ENCODE measurements at places on chromosomes 6 and 20.

GRCh38 chr20:46775806-46776205, 66.4 kb downstream of the SLC2A10 start:
- no peak for DNase-seq

DNA sequence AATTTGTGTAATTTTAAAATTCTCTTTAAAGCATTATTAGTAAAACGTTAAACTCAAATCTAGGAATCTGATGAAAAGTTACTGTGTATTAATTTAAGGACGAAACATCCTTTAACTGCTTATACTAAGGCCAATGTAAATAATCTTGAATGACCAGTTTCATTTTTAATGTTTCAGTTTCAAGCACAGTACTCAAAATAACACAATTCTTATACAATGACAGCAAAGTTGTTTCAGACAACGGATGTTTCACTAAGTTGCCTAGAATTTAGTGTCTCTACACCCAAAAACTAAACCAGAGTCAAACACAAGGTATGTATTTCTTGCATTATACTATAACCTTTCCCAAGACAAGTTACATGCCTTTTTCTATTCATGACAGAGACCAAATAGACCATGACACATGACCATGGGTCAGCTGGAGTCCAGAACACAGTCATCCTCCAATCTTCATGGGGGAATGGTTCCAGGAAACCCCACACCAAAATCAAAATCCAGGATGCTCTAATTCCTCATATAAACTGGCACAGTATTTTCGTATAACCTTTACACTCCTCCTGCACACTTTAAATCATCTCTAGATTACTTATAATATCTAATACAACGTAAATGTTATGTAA, 7.7 kb downstream of the PHIP start:
- no peak for DNase-seq

GRCh38 chr6:69887714-69888345, 21.5 kb downstream of the COL19A1 start:
- no peak for DNase-seq

- DNase-seq: no peak
Observed at GRCh38 chr20:11912659-11913415, 4.9 kb upstream of the BTBD3 start.

- DNase-seq: no peak
Observed at GRCh38 chr6:15465212-15465611, 197.6 kb downstream of the DTNBP1 start.

DNA sequence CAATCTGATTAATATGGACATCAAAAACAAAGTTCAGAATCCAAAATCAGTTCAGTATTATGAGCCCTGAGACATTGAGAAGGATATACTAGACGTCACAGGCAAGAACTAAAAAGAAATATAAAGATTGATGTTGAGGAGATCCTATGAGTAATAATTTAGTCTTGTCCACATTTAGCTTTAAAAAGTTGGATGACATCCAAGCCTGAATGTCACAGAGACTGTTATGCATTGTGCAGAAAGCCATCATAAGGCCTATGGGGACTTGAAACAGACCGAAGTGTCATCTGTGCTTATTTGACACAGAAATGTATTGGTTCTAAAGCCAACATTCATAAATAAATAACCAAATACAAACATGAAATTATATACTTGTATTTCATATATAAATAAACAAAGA, 581.8 kb upstream of the MMS22L start:
- DNase-seq: no peak

GRCh38 chr6:151869787-151870186, 62.3 kb downstream of the ESR1 start:
- no peak for DNase-seq

- no peak for DNase-seq
Observed at GRCh38 chr6:52310932-52311331, 26.4 kb upstream of the MCM3 start.

DNA sequence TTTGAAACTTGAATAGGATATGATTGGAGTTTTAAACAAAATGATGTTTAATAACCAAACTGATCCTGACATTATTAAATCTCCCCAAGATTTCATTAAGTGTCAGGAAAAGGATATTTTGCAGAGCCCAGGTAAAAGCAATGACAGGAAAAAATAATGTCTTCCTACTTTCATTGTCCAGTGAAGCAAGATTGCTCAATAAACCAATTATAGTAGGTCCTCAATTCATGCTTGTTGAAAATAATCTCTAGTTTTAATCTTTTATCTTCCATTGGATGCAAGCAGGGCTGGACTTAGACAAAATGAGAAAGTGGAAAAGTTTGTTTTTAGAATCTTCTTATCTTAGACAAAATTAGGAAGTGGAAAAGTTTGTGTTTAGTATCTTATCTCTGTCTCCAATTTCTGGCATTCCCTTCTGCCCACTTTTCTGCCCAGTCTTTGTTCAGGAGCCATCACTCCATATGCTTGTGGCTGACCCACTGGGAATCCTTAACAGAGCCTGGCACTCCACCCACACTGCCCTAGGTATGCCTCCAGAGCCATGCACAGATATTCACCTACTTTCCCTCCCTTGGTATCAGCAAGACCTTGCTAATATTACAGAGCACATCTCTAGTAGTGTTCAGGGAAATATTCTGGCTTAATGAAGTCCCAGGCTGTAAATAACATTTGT, 57.0 kb upstream of the CARMIL1 start:
- no peak for DNase-seq

DNA sequence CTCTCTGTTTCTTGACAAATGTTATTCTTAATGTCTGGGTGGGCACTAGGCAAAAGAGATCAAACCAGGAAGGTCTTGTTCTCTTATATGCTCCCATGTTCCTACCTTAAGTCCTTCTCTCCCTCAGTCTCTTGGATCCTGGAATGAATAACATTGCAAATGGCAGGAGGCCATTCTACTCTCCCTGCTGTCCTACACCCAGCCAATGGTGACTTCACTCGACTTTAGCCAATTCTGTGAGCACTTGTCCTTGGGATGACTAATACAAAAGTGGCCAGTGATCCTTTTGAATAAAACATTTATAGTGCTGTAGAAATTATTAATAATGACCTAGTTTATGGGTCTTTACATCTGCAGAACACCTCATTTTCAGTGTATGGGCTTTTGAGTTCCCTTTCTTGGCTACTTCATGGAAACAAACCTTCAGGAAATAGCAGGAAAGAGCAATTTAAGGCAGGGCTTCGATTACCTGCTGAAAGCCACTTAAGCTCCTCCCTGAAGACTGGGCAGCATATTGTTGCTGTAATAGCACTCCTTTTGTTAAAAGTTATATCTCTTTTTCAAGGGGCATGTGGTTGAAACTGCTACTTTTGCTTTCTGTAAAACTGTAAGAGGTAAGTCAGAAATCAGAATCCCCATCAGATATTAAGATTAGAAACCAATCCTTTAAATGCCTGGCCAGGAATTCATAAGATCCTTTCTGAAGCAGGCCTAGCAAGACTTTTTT, 10.5 kb downstream of the OTOR start:
- DNase-seq: no peak

DNA sequence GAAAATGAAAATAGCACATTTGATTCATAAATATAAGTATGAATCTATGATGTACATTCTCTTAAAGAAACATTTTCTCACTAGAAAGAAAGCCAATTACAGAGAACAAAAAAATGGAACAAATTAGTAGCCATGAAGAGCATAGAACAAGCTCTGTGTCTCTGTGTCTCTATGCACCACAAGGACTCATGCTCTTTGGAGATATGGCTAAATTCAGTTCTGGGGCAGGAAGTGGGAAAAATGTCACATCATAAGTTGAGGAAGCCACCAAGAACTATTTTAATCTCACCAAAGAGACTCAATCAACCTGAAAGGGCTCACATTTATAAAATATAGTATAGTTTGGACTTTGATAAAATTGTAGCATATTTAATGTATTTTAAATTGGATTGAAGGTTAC, 1259.8 kb upstream of the GJE1 start:
- DNase-seq: no peak

DNA sequence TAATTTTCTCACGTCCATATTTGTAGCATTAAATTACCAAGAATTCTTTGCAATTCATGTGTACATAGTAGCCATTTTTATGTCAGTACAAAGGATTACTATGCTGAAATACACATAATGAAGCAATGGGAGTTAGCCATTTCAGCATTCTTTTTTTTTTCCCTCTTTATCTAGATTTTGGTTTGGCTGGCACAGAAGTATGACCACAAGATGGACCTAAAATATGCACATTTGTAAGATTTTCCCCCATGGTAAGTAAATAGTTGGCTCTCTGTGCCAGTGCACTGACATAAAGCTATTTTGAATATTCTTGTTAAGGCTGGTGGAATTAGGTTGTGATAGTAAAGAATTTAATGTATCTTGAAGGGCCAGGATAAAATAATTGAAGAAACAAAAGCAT, 486.1 kb upstream of the BTBD3 start:
- DNase-seq: no peak

DNA sequence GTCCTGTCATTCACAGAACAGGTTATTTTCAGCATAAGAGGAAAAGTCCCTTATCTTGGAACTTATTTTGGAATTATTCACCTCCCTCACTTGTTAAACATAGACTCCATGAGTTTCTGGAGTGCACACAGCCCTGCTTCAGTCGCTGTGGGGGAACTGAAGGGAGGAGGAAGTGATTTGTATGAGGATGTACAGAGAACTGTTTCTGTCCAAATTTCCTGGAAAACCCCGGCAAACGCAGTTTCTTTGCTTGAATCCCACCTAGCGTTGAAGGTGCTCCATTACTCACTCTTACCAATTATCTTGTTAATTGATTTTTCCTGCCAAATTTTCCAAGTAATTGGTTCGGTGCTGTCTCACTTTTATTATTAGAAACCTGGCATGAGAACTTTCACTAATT, 78.0 kb upstream of the AGPAT4 start:
- no peak for DNase-seq

DNA sequence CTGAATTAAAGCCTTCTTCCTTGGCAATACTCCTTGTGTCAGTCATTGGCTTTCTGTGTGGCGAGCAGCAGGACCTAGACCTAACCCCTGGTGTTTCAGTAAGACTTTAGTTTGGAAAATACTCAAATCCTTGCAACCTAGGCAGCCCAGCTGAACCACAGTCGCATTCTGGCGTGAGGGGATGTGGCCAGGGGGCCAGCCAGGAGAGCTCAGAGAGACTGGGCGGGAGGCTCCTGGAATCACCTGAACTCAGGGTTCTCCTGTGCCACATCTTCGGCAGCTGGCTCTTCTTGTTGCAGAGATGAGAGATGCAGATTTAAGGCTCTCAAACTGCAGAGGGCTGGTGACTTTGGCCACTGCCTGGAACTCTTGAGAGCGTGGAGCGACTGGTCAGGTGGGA, 102.7 kb downstream of the SYNDIG1 start:
- no peak for DNase-seq

GRCh38 chr6:47152666-47153403, 110.7 kb upstream of the ADGRF1 start:
- no peak for DNase-seq

- DNase-seq: no peak
Observed at GRCh38 chr6:149329529-149329928, 12.0 kb downstream of the TAB2 start.

DNA sequence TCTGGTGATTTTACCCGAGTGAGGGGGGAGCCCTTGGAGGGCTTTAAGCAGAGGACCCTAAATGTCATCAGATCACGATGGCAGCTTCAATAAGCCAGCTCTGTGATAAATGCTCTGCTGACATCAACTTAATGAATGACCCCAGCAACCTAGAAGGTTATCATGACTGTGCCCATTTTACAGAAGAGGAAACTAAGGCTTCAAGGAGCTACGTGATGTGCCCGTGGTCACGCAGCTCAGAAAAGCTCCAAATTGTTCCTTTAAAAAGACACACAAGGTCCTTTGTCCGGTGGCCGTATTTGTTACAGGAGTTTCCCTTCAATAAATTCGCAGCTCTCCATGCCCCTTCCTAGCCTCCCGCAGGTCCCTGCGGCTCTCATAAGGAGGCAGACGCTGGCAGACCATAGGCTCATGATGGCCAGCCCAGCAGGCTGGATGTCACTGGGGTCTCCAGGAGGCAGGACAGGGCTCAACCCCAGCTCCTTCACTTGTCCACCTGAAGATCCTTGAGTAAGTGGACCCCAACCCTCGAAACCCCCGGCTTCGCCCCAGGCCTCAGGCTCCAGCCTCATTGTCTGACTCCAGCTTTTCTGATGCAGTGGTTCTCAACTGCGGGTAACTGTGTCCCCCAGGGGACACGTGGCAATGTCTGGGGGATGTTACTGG, 106.4 kb downstream of the BMP7 start:
- DNase-seq: no peak

- DNase-seq: no peak
Observed at GRCh38 chr6:45892696-45893245, 122.9 kb downstream of the CLIC5 start.

GRCh38 chr6:45590696-45591184, 213.0 kb upstream of the SUPT3H start:
- no peak for DNase-seq

GRCh38 chr6:110683241-110683640, 132.0 kb downstream of the CDK19 start:
- DNase-seq: no peak

- no peak for DNase-seq
Observed at GRCh38 chr20:50095476-50096078, 17.4 kb downstream of the UBE2V1 start.

DNA sequence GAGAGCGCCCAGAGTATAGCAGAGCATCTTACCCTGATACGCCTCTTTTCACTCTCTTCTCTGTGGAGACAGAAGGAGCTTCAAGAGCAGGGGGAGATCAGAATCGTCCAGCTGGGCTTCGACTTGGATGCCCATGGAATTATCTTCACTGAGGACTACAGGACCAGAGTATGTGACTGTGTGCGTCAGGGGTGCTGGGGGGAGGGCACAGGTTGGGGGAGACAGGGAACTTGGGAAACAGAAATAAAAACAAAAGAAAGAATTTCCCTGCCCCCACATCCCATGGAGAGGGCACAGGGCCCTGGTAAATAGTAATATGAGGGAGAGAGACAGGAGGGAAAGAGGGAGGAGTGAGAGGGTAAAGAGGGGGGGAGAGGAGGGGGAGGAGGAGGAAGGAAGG, 3.0 kb upstream of the C4A start:
- DNase-seq: no peak

DNA sequence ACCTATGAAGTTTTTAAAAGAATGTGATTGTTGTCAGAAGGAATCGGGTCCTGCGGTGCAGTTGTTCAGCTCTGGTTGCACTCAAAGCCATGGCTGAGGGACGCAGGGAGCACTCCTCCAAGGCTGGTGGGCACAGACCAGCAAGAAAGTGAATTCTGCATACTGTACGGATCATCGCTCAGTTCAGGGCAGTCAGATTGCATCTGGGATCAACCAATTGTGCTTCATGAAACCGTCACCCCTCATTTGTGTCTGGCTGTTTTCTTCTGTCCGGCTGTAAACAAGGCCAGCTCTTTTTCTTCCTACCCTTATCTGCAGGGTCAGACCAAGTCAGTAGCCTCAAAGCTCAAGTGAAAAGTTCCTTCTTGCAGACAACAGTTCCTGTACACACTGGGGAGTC, 478.3 kb downstream of the TFAP2A start:
- no peak for DNase-seq

GRCh38 chr20:2385496-2385895, 4.8 kb downstream of the TGM6 start:
- no peak for DNase-seq

GRCh38 chr20:3383878-3384495, 23.5 kb downstream of the DNAAF9 start:
- no peak for DNase-seq
